ENCODE measurements at places on chromosomes 3 and 15.

- no peak for DNase-seq
These were observed 42.1 kb upstream of the TASOR start for GRCh38 chr3:56725175-56725574.

DNA sequence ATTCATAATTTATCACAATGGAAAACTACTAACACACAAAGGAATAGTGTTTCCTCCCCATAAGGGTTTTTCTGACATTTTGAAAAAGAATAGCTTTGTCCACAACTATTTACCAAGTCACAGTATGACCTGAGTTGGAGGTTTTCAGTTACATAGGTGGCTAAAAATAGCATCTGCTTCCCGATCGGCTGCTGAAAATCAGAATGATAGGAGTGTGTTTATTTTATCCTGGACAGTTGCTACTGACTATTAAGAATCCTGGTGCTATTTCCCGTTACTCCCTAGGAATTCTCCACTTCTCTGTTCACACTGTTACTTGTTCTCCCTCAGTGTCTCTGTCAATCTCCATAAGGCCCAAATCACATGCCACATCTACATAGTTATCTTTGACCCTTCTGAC lies 353.9 kb upstream of the RARB start:
- DNase-seq = no peak

- peak; percentile 18 for DNase-seq
These were observed 112.5 kb downstream of the ADAMTS9 start for GRCh38 chr3:64575211-64575844.

GRCh38 chr15:84911879-84912660 lies 27.6 kb downstream of the SLC28A1 start:
- peak; percentile 99 for DNase-seq

DNA sequence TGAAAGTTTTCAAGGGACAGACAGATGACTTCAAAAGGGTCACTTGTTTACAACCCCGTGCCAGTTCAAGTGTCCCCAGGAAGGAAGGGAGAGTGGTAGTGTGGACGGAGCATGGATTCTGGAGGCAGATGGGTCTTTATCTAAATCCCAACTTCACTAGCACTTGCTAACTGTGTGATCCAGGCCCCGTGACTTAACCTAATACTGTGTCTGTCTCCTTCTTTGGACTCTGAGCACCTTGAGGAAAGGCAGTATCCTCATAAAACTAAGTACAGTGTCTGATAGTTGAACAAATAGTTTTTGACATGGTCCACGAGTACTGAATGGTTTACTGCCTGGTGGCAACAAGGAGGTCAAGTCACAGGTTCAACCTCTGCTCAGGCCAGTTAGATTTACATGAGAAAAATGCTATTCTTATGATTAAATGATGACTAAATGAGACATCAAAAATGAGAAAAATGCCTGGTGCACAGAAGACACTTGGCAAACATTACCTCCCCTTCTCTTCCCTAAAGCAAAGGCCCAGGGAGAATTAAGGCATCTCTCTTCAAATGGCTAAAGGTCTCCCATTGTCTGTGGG lies 48.9 kb downstream of the ABCC5 start:
- peak; percentile 17 for DNase-seq

DNA sequence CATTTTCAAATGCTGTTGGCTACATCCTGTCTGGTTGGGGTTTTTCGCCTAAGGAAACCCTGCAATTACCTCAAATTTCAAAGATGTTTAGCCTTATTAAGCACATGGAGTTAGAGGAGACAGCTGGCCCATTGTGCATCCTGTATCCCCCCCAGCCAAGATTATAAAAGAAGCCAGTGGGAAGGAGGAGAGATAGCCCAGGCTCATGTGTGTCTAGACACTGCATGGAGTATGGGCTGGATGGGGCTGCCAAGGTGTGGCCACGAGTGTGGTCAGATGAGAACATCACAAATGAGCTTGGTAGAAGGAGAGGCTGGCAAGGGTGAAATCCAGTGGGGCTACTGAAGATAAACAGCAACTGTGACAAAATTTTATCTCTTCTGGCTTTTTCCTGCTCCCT lies 270.0 kb upstream of the TBC1D5 start:
- DNase-seq = no peak

- DNase-seq = no peak
These were observed 89.8 kb upstream of the CACNA2D3 start for GRCh38 chr3:54032598-54032997.

- peak; percentile 6 for DNase-seq
These were observed 53.3 kb upstream of the RPL32 start for GRCh38 chr3:12894629-12895028.

DNA sequence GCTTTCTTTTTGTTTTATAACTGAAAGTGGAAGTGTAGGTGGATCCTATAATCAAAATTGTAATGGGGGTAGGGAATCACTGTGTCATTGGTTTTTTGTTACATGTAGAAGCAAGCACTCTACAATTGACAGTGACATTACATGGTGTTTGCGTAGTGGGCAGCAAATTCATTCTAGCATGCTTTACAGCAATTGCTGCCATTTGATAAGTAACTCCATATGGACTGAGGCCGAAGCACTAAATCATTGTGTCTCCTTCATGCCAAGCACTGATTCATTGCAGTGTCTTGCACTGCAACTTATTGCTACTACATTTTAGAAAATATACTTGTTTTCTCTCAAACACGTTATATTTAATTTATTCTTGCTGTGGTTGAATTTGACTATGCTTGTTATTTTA lies 933.9 kb downstream of the NSUN3 start:
- no peak for DNase-seq

GRCh38 chr15:92541291-92542200 lies 114.0 kb downstream of the FAM174B start:
- DNase-seq = no peak

- DNase-seq = no peak
These were observed 343.0 kb downstream of the ROBO1 start for GRCh38 chr3:79424811-79425210.

GRCh38 chr15:41870689-41871081 lies 23.2 kb downstream of the SPTBN5 start:
- peak; percentile 93 for DNase-seq

DNA sequence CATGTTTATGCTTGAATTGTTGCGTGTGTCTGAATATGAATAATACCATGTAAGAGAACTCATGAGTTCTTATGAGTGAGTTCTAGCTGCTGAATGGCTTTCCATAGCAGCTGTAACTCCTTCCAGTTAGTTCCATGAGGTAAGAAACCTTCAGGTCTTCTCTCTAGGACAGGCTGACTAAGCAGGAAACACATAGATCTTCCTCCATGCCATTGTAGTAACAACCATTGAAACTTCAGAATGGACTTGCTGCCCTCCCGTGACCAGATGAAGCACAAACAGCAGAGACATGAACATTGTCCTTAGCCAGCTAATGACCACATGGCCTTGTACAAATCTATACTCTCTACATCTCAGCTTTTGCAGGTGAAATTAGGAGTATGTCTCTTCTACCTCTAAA lies 200.0 kb downstream of the ZNF385D start:
- DNase-seq = no peak

- no peak for DNase-seq
These were observed 213.4 kb upstream of the EOMES start for GRCh38 chr3:27935492-27935891.

DNA sequence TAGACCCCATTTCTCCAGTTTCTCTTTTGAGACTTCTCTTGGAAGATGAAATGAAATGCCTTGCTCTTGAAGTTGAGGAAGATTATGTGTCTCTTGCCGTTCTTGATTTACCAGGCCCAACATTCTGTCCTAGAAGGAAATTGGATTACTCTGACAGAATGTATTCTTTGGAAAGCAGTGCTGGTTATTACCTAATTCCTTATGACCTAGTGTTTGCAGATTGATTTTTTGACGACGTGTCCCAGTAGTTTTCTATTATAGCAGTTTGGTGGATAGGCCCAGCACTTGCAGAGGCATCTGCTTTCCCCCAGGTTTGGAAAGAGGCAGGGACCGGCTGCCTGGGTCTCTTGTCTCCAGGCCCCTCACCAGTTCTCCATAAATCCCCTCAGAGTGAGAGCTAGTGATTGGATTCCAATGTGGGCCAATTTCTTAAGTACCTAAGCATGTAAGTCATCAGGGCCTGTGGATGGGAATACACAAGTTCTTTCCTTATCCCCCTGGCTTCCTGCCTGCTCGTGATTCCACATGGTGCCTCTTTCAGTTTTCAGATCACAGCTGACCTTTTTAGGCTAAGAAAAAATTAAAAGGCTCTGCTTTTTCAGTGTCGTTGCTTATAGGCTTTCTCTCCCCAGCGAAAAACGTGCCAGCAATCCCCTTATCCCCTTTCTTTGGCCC lies 50.2 kb downstream of the EPHB3 start:
- peak; percentile 39 for DNase-seq

DNA sequence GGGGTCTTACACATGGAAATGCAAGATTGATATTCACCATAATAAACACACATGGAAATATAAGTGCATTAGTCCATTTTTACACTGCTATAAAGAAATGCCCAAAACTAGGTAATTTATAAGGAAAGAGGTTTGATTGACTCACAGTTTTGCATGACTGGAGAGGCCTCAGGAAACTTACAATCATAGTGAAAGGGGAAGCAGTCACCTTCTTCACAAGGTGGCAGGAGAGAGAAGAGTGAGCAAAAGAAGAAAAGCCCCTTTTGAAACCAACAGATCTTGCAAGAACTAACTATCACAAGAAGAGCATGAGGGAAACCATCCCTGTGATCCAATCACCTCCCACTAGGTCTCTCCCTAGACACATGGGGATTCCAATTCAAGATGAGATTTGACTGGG lies 111.7 kb upstream of the TP63 start:
- no peak for DNase-seq

GRCh38 chr3:61094608-61095007 lies 156.6 kb downstream of the FHIT start:
- no peak for DNase-seq

- DNase-seq = no peak
These were observed 274.8 kb downstream of the THSD4 start for GRCh38 chr15:71390096-71390495.

All from IMR-90 (cell line).